Brain (organoid and tissue), 16 donors: ENCODE measurements at places on chromosomes 16 and 17.
A peak's percentile ranks its signal among the peaks of the same experiment; 100 is the strongest.

GRCh38 chr16:17420816-17421215, 49.9 kb downstream of the XYLT1 start:
- no peak for DNase-seq

GRCh38 chr17:39553341-39553945, 54.3 kb downstream of the NEUROD2 start:
- peak; percentile 72 for DNase-seq

GRCh38 chr16:70444249-70445063, 5.6 kb upstream of the ST3GAL2 start:
- DNase-seq, result no peak

DNA sequence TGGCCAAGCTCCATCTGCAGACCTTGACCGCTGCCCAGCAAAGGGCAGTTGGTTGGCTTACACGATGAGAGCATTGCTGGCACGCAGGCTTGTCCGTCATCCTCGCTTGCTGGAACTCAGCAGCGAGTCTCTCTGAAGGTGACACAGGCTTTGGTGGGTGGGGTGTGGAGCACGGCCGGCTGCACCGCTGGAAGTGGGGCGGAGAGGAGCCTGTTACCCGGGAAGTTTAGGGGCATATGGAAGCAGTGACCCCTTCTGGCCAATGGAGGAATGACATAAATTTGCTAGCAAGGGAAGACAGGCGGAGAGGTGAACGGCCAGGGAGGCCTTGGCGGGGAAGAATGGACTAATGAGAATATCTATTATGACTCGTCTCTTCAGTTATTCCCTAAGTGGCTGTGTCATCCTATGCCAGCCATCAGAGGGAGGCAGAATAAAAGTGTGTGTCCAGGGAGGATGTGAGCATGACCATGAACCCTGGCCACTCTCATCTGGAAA, 65.9 kb upstream of the SDK2 start:
- DNase-seq, result peak; percentile 69

DNA sequence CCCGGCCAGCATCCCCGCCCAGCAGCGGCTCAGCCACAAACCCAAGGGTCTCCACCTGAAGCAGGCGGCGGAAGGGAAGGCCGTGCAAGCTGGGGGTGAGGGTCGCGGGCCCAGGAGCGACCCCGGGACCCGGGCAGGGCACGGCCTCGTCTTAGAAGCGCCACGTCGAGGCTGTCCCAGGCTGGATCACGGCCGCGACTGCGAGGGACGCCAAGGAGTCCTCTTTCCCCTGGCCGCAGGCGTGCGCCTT, 538 bp upstream of the CCNF start:
- no peak for DNase-seq

DNA sequence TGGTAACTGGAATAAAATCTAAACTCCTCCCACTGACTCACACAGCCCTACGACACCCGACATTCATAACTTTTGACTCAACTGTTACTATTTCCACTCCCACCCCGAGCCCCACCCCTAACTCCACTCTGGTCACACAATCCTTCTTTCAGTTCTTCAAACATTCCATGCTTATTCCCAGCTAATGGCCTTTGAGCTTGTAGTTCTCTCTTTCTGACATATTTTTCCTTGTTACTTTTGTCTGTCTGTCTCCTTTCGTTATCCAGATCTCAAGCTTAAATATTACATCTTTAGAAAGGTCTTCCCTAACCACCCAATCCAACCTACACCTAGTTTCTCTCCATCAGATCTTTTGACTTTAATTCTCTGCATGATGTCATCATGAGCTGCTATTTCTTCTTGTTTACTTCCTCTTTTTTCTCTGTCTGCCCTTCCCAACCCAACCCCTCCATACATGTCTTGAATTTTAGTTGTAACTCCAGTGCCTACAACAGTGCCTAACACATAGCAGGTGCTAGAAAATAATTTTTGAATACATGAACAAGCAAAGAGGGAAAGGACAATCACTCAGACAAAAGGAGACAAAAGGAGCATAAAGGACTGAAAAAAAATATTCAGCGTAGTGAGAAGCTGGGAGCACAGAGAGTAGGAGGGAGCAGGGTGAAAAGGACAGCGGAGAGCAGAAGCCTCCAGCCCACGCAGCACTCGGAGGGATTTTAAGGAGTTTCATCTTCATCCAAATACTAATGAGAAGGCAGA, 65.2 kb upstream of the SMIM36 start:
- peak; percentile 13 for DNase-seq

DNA sequence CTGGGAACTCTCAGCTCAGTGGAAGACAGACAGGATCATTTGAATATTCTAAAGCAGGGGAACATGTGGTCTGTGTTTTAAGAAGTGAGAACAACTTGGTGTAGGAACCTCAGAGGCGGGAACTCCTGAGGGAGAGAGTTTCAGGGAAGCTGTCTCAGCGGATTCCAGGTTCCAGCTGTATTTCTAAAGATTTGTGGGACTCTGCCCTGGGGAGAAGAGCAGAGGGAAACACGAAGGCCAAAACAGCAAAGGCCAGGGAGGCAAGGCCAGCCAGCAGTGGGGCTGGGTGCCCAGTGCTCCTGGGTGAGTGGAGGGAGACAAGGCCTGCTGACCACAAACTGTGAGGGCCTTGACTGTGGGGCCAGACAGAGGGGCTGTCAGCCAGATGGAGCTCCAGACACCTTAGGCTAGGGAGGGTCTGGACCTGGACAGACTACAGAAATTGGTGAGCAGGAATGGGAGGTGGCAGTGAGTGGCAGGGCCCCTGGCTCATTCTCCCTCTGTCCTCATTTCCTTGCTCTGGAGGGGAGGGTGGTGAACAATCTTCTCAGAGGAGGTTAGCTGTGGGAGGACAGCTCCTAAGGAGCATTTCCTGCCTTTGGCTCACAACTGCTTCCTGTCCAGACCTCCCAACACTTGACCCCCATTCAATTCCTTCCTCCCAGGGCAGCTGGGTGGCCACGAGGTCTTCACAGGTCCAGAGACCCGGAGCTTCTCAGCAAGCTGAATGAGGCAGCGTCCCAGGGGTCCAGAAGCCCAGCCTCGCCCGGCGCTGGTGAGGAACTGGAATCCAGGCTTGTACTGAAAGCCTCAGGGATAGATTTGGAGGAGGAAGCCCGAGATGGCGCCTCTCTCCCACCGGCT, 21.0 kb upstream of the FZD2 start:
- DNase-seq, result no peak

- DNase-seq, result no peak
Observed at GRCh38 chr16:67862623-67863583, 9.9 kb upstream of the EDC4 start.

- DNase-seq, result no peak
Observed at GRCh38 chr17:237406-237955, 56.0 kb upstream of the DOC2B start.

- DNase-seq, result no peak
Observed at GRCh38 chr17:78046923-78047322, 81.6 kb downstream of the TMC6 start.

- DNase-seq, result no peak
Observed at GRCh38 chr17:10041287-10041612, 136.2 kb upstream of the RCVRN start.

DNA sequence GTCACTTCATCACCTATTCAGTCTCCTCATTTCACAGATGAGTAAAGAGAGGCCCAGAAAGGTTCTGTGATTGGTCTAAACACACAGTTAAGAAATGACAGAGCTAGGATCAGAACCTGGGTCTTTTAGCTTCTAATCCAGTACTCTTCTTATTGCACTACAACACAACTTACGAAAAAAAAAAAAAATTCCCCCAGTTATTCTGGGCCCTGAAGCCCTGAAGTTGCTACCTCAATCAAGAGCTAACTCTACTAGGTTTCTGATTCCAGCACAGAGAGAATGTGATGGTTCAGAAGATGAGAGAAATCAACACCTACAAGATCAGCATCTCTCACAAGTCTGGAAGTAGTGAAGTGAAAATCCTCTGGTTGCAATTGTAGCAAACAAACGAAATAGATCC, 37.3 kb downstream of the GRB7 start:
- no peak for DNase-seq

- no peak for DNase-seq
Observed at GRCh38 chr17:77253611-77254051, 112.9 kb downstream of the SEC14L1 start.

- no peak for DNase-seq
Observed at GRCh38 chr16:65406116-65406515, 284.3 kb upstream of the CDH11 start.

- no peak for DNase-seq
Observed at GRCh38 chr16:84180519-84181140, 6.2 kb downstream of the TAF1C start.
